Endothelial cell (in vitro differentiated cells): ENCODE measurements at places on chromosomes 4 and X.

DNA sequence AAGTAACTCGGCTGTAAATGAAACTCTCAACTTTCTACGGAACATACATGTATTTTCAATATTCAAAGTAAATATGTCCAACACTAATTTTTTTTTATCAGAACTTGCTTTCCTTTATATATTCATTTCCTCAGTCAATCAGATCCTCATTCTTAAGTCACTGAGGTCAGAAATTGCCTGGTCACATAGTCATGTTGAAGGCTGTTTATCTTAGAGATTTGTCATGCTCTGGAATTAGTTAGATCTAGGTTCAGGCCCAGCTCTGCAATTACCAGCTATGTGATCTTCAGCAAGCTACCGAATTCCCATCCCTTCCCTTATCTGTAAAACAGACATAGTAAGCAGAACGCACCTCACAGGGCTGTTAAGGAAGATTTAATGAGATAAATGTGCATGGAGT is 228.8 kb downstream of the SPCS3 start:
- no peak for DNase-seq

DNA sequence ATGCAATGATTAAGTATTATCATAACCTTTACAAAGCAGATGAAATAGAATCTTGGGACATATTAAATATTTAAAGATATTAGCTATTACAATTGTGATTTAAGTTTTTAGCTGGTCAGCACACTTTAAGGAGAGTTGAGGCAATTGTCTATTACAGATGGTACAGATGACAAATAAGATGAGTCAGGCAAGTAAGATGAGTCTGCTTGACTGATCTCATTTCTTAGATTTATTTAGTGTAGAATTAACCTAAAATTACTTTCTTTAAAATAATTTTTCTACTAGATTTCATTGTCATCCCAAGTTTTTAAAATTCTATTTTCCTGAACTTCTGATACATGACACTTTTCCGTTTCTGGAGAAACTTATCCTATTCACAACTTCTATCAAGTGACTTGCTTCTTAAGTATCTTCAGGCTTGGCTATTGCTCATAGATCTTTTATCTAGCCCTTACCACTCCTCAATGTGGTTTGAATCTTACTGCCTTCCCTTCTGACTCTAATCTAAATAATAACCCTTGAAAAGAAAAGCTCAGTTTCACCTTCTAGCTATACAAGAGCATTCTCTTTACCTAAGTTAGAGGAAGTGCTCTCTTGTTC is 32.9 kb downstream of the CXCL1 start:
- no peak for DNase-seq

GRCh38 chrX:20796450-20796849 is 529.7 kb upstream of the RPS6KA3 start:
- DNase-seq = no peak

DNA sequence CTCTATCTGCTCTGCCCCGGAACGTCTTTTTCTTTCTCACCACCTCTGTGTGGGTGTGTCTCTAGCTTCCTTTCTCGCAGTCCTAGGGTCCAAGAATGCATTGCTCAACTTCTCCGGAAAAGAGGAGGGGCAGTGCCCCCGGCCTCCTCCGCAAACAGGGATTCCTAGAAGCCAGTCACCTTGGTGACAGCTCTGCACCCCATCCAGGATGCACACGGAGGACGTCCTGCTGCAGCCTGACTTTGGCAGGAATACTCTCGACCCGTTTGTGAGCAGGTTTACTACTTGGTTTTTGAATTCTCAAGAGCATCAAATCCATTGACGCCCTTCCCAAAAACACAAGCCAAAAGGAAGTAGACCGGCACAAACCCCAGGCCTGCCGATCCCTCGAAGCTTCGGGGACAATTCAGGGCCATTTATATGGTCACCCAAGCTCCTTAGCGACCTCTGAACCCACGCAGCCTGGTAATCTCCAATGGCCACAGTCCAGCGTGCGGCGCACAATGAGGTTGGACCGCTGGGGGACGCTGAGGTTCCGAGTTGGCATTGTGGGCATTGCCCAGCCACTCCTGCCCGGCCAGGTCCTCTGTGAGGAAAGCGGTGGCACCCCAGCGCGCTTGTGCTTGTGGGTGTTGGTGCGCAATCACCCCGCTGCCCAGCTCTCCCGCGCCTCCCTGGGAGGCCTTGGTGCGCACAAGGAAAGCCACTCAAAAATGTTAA is 9.8 kb downstream of the NKX3-2 start:
- no peak for DNase-seq

DNA sequence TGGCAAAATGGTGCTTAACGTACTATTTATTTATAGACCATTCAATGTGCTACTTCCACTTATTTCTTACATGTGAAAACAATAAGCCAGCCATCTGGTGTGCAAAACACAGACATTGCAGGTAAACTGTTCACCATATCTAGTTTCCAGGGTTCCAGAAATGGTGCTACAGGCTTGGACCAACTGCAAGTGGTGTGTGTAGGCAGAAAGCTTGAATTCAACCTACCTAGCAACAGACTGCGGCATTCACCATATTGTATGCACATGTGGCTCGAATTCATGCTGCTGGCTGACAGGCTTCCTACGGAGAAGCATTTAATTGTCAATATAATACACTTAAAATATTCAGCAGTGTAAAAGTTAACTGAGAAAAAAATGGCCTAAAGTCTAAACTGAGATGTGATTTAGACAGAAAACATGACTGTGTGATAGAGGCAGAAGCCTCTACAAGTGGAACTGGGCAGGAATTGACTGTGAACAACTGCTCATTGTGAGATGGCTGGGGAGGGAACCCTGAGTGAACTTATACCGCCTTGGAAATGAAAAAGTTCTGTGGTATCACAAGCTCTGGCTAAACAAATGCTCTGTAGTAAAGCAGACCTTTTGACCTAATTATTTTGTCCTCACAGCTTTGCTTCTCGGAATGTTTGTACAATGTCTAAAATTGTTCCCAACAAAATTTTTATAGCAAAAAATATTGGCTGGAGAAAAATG is 434.7 kb downstream of the GRIA2 start:
- DNase-seq = no peak

DNA sequence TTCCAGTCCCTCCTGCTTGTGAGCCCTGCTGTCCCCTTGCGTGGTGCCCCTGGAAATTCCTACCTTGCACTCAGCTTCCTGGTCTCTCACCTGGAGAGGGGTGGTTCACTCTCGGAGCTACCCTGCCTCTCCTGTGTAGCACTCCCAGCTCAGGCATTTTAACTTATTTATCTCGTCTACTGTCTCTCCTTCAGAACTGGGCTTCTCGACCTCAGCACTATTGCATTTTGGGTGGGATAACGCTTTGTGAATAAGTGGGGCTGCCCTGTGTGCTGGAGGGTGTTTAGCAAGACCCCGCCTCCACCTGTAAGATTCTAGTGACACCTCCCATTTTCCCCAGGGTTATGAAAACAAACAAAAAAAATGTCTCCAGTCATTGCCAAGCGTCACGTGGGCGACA is 56.0 kb upstream of the SORCS2 start:
- DNase-seq = no peak

DNA sequence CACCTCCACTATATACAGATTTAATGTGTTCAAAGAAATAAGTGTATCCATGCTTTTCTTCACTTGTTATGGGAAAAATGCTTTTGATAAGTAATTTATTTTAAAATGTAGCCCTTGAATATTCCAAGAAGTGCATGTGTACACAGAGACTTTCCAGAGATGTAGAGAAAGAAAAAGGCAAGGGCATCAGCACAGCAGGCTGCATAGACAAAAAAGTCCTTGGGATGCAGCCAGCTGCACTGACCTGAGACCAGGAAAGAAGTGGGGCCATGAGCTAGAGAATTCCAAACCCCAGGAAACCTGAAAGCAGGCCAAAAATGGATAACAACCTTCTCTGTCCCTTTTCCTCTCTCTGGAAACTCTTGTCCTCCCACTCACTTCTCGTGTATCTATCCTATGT is 51.6 kb upstream of the PRDM8 start:
- no peak for DNase-seq

DNA sequence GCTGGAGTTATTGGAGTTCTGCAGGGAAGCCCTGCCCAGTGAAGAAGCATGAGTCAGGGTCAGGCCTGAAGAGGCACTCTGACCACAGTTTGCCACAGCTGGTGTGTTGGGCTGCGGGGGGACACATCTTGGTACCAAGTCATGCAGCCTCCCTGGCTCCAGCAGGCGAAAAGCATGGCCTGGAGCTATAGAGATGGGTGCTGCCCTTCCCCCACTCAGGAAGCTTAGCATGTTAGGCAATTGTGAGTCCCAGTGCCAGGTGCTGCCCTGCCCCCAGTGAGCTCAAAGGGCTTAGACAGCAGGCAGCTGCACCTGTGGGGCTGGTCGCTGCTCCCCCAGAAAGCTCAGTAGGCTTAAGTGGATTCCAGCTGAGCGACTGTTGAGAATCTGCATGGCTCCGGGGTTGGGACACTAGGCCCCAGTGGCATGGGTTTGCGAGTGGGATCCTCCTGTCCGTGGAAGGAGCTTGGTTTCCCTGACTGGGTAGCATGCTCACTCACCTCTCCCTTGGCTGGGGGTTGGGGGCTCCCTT is 755.5 kb downstream of the GLUD2 start:
- DNase-seq = no peak

DNA sequence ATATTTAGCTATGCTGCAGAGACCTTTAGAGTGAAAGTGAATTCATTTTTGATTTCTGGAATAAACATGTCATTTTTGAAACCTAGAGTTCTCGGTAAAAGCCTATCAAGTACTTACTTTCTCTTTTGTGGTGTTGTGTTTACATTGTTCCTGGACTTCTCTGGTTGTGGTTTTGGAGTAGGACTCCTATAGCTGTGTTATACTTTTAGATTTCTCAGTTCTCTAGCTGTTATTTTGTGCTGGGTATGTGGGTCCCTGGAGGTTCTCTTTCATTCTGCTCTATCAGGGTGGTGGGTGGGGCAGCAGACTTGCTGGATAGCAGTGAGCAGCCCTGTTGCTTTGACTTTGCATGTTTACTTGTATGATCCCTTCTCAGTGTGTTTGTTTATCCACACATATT is 25.6 kb upstream of the MSMO1 start:
- DNase-seq = no peak

DNA sequence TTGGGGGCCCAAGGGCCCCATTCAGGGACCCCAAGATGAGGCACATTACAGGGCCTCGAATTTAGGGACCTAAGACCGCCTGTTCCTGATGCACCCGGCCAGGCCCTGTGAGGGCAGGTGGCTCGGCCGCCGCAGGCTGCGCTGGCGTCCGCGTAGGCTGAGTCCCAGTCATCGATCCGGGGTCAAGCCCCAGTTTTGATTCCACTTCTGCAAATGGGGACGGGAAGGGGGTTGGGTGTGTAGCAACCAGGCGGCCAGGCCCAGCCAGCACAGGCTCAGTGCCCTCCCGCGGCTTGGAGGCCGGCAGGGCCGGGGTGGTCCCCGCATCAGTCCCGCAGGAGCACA is 327 bp downstream of the PNPLA4 start:
- DNase-seq = no peak
